Motor neuron (in vitro differentiated cells): ENCODE measurements at places on chromosomes 16 and 17. TPM values are rescaled to one million over a fixed set of nuclear protein-coding genes. Genes with fewer than 3 reads are reported as not detected.

DNA sequence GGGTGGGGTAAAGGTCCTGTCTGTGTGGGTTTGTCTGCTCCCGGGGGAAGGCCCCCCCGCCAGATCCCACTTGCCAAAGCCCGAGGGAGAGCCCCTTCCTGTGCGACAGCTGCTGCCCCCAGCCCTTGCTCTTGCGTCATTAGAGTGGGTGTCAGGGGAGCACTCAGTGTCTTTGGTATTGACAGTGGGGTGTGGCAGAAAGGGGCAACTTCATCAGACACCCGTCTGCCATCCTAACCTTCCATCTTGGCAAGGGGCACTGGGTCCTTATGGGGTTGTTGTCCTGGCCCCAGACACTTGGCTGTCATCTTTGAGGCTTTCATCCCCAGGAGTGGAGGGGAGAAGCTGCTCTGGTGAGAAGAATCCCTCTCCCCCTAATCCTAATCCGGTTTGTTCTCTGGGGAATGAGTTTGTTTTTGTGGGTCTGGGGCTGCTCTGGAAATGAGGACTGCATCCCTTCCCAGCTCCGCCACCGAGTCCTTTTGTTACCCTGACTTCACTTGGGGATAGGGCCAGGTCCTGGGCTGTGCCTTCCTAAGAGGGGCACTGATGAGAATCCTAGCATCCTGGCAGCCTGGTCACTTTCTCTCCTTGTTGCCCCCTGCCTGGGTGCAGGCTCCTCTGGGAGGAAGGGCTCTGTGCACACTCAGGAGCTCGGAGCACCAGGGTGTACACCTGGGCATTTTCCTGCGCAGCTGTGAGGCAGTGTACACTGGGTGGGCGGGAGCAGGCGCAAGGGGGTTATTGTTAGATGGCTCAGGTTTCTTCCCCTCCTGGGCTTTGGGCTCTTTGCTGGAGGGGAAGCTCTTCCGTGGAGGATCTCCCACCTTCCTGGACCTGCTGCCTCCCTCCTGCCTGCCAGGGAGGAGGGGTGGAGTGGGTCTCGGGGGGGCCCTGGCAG, 21.1 kb downstream of the GJD3 start:
- ATAC-seq, result no peak

DNA sequence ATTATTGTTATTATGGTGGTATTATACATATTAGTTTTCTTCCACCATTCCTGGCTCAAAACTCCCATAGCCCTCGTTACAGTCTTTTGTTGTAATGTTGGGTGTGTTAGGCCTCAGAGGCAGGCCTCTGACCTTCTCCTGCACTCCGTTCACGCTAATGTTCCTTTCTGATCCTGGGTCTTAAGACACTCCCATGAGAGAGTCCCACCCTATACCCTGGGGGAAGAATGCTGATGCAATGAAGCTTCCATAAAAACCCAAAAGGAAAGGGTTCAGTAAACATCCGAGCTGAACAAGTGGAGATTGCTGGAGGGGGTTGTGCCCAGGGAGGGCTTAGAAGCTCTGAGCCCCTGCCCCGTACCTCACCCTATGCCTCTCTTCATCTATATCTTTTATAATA, 141.3 kb upstream of the NETO2 start:
- ATAC-seq, result no peak

GRCh38 chr17:28173801-28174200, 131.3 kb downstream of the NLK start:
- ATAC-seq, result no peak

Gene MYH4
- total RNA-seq, result not detected in 2 replicates
